ENCODE measurements at places on chromosomes 1 and 21. TPM values are rescaled to one million over a fixed set of nuclear protein-coding genes. Genes with fewer than 3 reads are reported as not detected.

- H3K36me3 ChIP-seq: no peaks in the 10 kb centered on the region
- no peak overlapping the region for H3K4me3 ChIP-seq
- peaks cover 8% of the 10 kb centered on the region for H3K4me1 ChIP-seq
- H3K27me3 ChIP-seq: no peaks in the 10 kb centered on the region
- DNase-seq: no peak
- peak overlapping the region; percentile 47 for H3K27ac ChIP-seq
These were observed 50.6 kb downstream of the TNFRSF8 start for GRCh38 chr1:12113433-12114339.

DNA sequence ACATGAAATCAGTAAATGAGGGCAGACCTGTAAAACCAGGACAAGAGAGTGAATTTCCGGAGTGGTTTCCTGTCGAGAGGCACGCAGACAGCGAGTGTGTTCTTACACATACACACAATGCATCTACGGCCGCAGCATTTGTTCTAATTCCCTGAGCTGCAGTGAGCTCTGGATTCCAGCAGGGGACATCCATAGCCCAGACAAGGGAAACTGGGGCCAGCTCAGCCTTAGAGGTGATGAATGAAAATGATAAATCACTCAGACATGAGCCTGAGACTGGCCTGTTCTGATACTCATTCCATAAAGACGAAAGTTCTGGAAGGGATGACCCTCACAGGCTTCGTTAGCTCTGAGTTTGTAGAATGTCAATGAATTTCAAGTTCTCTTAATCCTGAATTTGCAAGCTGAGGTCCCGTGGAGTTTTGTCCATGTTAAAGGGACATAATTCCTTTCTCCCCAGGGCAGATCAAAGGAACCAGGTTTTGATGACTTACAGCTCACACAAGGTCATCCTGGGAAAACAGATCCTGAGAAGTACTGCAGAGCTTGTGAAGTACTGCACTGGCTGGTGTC lies 207.9 kb upstream of the C1orf87 start:
- H3K4me3 ChIP-seq: peak overlapping the region; percentile 15
- H3K36me3 ChIP-seq: no peaks in the 10 kb centered on the region
- DNase-seq: no peak

- no peaks in the 10 kb centered on the region for H3K36me3 ChIP-seq
- no peak overlapping the region for H3K4me3 ChIP-seq
- H3K4me1 ChIP-seq: peaks cover 3% of the 10 kb centered on the region
- no peak overlapping the region for H3K27ac ChIP-seq
These were observed 21.3 kb upstream of the TARBP1 start for GRCh38 chr1:234500269-234500668.

GRCh38 chr1:219090607-219091006 lies 83.1 kb upstream of the LYPLAL1 start:
- H3K27me3 ChIP-seq: peaks cover 5% of the 10 kb centered on the region
- no peak overlapping the region for H3K4me3 ChIP-seq
- H3K36me3 ChIP-seq: no peaks in the 10 kb centered on the region
- DNase-seq: no peak
- no peak overlapping the region for H3K27ac ChIP-seq
- no peaks in the 10 kb centered on the region for H3K4me1 ChIP-seq

DNA sequence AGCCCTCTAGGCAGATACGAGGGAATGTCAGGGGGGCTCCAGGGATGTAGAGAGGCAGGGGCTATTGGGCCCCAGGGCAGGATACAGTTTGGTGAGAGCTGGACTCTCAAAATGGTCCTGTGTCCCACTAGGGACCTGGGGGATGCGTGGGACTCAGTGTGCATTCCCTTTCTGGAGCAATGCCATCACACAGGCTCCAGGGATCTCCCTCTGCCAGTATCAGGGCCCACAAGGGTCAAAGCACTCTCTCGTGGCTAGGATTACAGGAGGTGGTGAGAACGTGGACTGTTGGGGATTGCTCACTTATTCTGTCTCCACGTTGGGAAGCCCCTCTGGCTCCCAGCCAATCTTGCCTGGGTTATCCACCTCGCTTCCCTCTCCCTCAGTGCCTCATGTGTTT lies 25.8 kb downstream of the KIAA0319L start:
- H3K4me1 ChIP-seq: peaks cover 16% of the 10 kb centered on the region
- no peak overlapping the region for H3K4me3 ChIP-seq
- no peak overlapping the region for H3K27ac ChIP-seq
- no peaks in the 10 kb centered on the region for H3K27me3 ChIP-seq

DNA sequence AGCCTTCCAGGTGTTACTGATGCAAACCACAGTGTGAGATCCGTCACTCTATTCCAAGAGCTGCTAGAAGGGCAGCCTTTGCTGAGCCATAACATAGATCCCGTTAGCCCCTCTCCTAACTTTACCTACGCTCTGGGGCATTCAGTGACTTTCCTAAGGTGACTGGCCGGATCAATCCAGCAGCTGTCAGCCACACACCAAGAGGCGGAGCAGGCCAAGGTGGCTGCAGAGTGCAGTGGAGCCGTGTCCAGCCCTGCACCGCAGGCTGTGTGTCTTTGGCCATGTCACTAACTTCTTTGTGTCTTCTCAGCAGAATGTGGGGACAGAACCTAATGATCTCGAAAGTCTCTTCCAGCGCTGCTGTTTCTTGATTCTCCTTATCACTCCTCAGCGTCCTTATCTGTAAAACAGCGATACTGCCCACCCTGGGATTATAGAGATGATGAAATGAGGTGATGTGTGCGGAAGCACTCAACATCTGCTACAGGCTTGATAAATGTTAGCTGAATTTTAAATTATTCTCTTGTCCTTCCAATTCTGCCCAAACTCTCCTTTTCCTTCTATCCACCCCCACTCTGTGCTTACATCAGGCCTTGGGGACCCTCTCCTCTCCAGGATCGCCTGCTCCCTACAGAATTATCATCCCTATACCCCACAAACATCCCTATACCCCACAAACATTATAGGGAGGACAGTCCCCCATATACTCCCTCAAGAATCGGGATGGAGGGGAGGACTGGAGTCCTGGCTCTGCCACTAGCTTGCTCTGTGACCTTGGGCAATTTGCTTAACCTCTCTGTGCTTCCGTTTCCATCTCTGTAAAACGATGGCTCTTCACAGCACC lies 25.8 kb upstream of the LRRN2 start:
- no peak overlapping the region for H3K27ac ChIP-seq
- peaks cover 76% of the 10 kb centered on the region for H3K27me3 ChIP-seq
- H3K4me1 ChIP-seq: peaks cover 3% of the 10 kb centered on the region
- no peak for DNase-seq
- H3K36me3 ChIP-seq: peaks cover 2% of the 10 kb centered on the region

DNA sequence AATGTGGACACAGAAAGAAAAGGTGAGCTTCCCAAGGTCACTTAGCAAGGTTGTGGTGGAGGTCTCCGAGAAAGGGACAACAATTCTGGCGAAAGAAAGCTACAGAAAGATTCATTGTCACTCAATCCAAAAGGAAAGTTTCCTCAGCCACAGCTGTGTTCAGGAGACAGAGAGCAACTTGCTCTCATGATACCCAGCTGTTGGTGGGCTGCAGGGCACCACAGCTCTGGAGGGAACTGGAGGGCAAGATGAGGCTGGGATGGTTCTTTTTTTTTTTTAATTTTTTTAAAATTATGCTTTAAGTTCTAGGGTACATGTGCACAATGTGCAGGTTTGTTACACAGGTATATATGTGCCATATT lies 50.7 kb upstream of the VTCN1 start:
- peaks cover 18% of the 10 kb centered on the region for H3K27me3 ChIP-seq
- no peak for DNase-seq
- H3K36me3 ChIP-seq: peaks cover 2% of the 10 kb centered on the region
- H3K4me1 ChIP-seq: peaks cover 2% of the 10 kb centered on the region

The KRTAP13-2 gene
- not detected for total RNA-seq

- DNase-seq: no peak
- H3K27me3 ChIP-seq: peaks cover 19% of the 10 kb centered on the region
- H3K4me3 ChIP-seq: no peak overlapping the region
- no peaks in the 10 kb centered on the region for H3K36me3 ChIP-seq
- H3K27ac ChIP-seq: no peak overlapping the region
These were observed 33.5 kb downstream of the CFAP74 start for GRCh38 chr1:1969953-1970716.

GRCh38 chr1:68010543-68010942 lies 39.9 kb downstream of the DIRAS3 start:
- H3K27me3 ChIP-seq: peaks cover 4% of the 10 kb centered on the region
- no peak overlapping the region for H3K4me3 ChIP-seq
- H3K36me3 ChIP-seq: no peaks in the 10 kb centered on the region
- no peaks in the 10 kb centered on the region for H3K4me1 ChIP-seq
- no peak overlapping the region for H3K27ac ChIP-seq
- DNase-seq: no peak

DNA sequence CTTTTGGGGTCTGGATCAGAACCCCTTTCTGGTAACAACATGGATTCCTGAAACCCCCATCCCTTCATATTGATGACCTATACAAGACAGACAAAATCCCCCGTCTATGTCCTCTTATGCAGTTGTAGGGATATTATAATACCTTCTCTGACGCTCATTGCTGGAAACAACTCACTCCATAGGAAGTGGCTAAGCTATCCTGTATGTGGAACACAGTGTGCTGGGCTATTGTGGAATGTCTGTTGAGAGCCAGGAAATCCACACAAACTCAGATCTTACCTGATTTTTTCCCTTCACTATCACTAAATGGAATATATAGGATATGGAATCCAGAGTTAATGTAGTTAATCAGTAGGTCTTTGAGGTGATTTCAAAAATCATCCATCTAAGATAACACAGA lies 17.7 kb upstream of the PIK3R3 start:
- no peak for DNase-seq
- H3K27ac ChIP-seq: no peak overlapping the region
- H3K27me3 ChIP-seq: peaks cover 6% of the 10 kb centered on the region
- H3K4me1 ChIP-seq: peaks cover 5% of the 10 kb centered on the region

DNA sequence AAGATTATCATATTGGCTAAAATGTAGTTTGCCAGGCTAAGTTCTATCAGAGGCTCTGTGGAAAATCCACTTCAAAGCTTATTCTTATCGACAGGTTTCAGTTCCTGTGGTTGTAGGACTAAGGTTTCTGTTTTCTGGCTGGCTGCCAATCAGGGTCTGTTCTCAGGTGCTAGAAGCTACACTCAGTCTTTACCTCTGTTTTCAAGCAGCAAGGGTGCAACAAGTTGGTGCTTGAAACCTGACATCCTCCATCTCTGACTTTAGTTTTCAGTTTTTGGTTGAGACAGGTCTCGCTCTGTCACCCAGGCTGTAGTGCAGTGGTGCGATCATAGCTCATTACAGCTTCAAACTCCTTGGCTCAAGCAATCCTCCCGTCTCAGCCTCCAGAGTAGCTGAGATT lies 15.3 kb upstream of the TMCO2 start:
- H3K4me3 ChIP-seq: no peak overlapping the region
- H3K27ac ChIP-seq: peak overlapping the region; percentile 54
- DNase-seq: peak; percentile 16

DNA sequence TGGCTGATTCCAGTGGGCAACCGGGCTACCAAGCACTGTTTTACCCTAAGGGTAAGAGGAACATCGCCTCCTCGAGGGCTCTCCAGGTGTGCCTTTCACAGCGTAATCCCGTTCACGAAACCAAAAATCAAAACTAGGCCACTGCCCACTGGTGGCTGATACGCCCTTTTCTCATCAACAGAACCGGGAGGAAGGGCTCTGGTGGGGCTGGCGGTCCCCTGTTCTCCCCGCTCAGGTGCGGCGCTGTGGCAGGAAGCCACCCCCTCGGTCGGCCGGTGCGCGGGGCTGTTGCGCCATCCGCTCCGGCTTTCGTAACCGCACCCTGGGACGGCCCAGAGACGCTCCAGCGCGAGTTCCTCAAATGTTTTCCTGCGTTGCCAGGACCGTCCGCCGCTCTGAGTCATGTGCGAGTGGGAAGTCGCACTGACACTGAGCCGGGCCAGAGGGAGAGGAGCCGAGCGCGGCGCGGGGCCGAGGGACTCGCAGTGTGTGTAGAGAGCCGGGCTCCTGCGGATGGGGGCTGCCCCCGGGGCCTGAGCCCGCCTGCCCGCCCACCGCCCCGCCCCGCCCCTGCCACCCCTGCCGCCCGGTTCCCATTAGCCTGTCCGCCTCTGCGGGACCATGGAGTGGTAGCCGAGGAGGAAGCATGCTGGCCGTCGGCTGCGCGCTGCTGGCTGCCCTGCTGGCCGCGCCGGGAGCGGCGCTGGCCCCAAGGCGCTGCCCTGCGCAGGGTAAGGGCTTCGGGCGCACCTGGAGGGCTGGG lies at the start of gene IL6R:
Gene IL6R (plus strand): TSS at position 360 of the 763 bp plus-strand sequence. CDS start 287 bp downstream, at position 647.
- H3K36me3 ChIP-seq: peaks cover 2% of the 10 kb centered on the region
- H3K4me1 ChIP-seq: peaks cover 60% of the 10 kb centered on the region
- peak within 1 kb of the TSS; percentile 98 for H3K4me3 ChIP-seq
- H3K27me3 ChIP-seq: no peaks in the 10 kb centered on the region
- DNase-seq: peak; percentile 74
- H3K27ac ChIP-seq: peak within 1 kb of the TSS; percentile 98

The TBX19 gene
- total RNA-seq: 2.7 TPM

The HES4 gene
- 10.5 TPM for total RNA-seq

The ATP6V1G3 gene
- total RNA-seq: not detected
